Activated naive CD4-positive, alpha-beta T cell treated with anti-CD3 and anti-CD28 coated beads, Interleukin-2, amount 50 U/mL, for 72 hours (primary cell): ENCODE measurements at places on chromosomes 1 and 21.

- no peak for DNase-seq
These were observed 17.1 kb downstream of the COL6A2 start for GRCh38 chr21:46114963-46115362.

- DNase-seq = no peak
These were observed 380.1 kb downstream of the NUF2 start for GRCh38 chr1:163701783-163702374.

DNA sequence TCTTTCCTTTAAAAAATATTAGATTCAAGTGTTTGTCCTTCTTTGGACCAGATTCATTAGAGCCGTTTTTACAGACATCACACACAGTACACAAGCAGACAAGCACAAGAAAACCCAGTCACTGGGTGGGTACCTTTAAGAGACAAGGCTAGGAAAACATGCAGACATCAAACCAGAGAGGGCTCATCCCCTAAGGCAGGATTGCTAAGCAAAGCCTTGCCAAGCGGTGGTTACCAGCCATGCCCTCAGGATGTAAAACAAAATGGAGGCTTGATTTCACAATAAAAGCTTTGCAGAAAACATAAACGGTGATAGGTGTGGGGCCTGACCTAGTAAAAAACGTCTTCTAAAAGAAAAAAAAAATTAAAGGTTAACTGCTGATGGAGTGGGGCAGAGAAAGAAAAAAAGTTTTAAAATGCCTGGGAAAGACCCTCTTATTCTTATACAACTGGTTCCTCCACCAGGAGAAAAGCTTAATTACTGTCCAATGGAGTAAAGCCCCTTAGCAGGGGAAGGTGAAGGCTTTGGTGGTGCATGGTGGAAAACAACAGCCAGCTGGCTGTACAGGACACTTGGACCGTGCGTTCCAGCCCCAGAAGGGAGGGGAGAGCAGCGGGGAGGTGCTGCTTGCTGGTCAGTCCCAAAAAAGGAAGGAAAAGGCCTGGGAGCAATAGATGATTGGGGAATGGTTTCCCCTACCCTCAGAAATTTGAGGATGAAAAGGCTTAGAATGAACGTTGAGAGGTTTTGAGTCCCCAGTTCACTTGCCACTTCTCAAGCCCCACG is 30.4 kb upstream of the FMO1 start:
- DNase-seq = no peak

GRCh38 chr1:2969845-2970291 is 51.4 kb upstream of the ACTRT2 start:
- no peak for DNase-seq

DNA sequence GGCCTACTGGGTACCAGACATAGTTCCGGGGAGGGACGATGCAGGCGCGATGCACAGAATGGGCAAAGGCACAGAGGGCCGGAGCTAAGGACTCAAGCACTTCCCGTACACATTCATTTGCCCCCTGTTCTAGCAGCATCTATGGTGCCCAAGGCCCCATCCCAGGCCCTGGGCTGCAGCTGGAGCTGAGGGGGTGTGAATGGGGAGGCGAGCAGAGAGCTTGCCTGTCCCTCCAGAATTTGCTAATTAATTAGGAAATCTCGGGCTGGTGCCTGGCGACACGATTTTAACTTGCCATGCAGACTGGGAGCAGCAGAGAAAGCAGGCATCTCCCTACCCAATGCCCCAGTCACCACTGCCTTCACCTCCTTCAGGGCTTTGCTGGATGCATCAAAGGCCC is 35.9 kb downstream of the EPHA2 start:
- DNase-seq = no peak

DNA sequence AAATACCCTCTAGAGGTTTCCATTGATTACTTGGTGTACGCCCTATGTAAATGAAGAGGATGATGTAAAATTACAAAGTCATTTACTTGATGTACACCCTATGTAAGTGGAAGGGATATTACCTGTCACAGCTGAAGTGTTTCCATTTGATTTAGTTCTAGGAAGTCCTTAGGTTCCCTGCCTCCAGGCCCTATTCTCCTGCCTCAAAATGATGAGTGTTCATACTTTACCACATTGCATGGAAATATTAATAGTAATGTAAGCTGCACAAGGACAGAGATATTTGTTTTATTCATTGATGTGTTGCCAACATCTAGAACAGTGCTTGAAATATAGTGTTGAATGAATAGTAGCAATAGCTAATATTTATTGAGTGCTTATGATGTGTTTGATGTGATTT is 9.5 kb upstream of the AK4 start:
- DNase-seq = no peak

DNA sequence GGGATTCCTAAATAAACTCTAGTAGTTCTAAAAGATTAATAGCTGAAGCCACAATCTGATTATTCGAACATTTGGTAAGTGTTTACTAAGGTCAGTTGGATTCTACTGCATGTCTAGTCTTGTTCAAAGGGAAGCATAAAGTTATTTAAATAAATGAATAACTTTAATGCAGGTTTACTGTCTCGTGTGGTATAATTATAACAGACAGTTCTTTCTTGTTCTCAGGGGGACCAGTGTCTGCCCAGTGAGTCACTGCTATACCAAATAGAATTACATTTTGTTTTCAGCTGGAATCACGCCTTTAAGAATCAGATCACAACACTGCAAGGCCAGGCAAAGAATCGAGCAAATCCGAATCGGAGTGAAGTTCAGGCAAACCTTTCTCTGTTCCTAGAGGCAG is 45.1 kb downstream of the SMG7 start:
- no peak for DNase-seq

GRCh38 chr1:205243350-205244191 is 15.8 kb downstream of the TMCC2 start:
- no peak for DNase-seq

DNA sequence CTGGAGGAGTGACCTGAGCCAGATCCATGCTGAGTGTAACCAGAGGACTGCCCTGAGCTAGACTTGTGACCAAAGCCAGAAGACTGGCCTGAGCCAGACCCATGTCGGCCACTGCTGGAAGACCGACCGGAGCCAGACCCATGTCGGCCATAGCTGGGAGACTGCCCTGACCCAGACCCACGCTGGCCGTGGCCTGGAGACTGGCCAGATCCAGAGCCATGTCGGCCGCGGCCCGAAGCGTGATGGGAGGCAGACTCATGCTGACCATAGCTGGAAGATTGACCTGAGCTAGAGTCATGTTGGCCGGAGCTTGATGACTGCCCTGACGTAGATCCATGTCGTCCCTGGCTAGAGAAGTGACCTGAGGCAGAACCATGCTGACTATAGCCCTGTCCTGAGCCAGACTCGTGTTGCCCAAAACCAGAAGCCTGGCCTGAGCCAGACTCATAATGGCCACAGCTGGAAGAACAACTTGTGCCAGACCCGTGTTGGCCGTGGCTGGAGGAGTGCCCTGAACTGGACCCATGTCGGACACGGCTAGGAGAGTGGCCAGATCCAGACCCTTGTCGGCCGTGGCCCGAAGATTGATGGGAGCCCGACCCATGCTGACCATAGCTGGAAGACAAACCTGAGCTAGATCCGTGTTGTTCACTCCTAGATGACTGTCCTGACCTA is 5.1 kb downstream of the HRNR start:
- DNase-seq = no peak

DNA sequence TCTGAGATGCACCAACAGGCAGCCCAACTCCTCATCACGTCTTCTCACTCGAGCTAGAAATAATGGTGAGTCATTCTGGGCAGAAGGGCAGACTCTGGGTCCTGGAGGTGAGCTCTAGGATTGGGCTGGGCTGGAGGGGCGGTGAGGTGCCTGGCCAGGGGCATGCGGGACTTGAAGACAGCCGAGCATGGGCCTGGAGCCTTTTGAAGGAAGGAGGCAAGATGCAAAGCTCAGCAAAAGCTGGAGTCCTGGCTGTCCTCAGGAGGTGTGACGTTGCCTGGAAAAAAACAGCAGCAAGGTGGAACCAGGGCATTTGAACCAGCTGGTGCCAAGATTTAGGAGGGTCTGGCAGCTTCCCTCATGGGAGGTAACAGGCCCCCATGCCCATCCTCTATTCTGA is 712 bp downstream of the KCNA2 start:
- DNase-seq = no peak

GRCh38 chr1:190940951-190941350 is 463.3 kb upstream of the BRINP3 start:
- DNase-seq = no peak

DNA sequence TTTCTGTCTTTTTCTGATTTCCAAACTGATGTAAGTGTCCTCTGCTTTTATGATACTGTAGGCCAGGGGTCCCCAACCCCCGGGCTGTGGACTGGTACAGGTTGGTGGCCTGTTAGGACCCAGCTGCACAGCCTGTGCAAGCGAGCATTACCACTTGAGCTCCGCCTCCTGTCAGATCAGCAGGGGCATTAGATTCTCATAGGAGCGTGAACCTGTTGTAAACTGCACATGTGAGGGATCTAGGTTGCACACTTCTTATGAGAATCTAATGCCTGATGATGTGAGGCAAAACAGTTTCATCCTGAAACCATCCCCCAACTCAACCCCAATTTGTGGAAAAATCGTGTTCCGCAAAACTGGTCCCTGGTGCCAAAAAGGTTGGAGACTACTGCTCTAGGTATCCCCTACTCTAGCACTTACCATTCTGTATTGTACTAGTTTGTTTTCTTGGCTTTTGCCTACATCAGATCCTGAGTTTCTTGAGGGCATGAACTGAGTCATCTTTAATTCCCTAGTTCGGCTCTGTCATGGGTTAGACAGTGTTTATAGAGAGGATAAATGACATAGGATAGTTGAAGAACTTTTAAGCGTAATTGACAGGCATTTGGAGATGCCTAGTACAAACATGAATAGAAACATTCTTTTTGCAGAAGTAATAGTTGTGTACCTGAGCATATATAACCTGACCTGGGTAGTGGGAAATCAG is 4.1 kb downstream of the ABCD3 start:
- DNase-seq = no peak

DNA sequence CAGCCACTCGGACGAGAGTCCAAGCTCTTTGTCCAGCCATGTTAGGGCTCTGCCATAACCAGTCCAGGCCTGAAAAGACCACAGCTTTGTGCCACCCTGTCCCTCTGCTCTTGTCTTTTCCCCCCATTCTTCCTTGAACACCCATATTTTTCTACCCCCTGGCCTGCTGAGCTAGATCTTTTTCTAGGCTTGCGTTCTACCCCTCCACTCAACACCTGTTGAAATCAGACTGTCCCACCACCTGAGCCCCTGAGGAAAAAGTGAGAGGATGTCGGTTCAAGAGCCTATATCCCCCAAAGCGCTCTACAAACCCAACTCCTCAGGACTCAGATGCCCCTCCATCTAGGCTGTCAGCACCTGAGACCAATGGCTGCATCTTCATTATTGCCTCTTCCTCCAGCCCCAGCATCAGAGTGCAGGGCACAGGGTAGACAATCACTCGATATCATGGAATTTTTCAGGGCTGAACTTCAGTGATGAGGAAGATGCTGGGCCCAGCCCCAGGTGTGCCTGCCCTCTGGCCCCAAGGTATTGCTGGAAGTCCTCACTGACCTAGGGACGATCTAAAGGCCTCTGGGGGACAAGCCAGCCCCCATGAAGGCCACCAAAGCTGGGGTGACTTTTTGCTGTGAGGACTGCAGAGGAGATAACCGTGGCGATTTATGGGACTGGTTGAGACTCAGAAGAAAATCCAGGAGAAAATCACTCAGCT is 75.3 kb downstream of the CD247 start:
- DNase-seq = no peak

GRCh38 chr1:196078691-196079090 is 529.5 kb downstream of the KCNT2 start:
- DNase-seq = no peak

GRCh38 chr1:226967665-226968064 is 27.6 kb downstream of the COQ8A start:
- DNase-seq = no peak

DNA sequence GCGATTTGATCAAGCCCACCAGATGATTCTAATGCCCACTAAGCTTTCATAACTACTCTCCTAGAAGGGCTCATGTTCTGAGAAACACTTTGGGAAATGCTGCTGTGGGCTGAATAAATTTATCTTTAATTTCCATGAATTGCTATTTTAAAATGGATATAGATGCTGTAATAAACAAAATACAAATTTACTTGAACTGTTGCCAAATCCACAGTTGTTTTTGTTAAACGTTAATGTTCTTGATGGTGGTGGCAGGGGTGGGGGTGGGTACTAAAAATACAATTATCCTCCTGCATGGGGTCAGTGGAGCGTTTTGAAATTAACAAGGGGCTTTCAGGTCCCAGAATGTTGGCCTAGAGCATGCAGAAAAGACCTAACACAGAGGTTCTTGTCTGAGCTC is 244.7 kb upstream of the POU3F1 start:
- DNase-seq = no peak

DNA sequence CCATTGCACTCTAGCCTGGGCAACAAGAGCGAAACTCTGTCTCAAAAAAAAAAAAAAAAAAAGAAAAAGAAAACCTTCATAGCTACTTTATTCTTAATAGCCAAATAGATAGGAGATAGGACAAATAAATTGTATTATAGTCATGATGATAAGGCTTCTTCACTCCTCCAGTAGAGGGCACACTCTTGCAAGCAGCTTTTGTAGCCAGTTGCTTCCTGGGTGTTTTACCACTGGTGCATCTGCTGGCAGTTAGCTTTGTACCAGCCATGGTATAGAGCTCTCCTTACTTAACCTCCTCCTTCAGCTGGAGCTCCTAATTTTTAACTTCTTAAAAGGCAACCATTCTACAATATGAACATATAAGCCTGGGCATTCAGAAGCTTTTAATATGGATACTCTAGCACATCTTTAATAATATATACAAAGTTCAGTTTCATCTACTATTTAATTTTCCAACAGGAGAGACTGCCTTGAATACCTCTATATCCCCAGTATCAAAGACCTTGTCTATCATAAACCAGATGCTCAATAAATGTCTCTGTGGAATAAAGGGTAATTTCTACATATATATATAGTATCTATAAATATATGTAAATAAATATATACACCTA is 35.8 kb downstream of the EVI5 start:
- peak; percentile 16 for DNase-seq

DNA sequence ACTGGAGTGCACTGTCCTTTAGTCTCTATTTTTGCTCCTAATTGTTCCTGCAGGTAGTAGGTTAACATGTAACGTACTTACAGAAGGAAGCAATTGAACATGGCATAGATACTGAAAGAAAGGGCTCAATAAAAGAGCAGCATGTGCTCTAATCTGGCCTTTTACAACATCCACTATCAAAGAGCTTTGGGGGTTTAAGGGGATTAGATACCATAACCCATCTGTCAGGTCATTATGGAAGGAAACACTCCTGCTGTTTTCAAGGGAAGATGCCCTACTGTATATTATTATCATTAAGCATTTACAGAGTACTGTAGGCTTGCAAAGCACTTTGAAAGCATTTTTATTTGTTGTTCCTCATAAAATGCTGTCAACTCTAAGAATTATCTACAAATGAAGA is 152.8 kb downstream of the TTLL7 start:
- no peak for DNase-seq

DNA sequence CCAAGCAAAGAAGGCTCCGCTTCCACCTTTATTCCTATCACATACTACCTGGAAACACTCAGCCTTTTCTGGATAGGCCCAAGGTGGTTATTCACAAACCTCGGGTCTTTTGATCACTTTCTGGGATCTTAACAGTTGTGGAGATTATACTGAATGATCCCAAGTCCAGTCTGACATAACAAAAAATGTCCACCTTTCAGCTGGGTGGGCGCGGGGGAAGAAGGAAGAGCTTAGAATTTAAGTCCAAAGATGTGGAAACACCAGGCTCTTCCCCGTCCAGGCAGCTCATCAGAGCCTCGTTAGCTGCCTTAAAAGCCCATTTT is 338 bp upstream of the C1orf53 start:
- no peak for DNase-seq
